ENCODE measurements at places on chromosomes 7 and 10.

GRCh38 chr7:80078159-80078731 lies 56.4 kb upstream of the GNAI1 start:
- peak; percentile 47 for DNase-seq

GRCh38 chr7:53311205-53311604 lies 275.8 kb downstream of the POM121L12 start:
- DNase-seq: no peak

- no peak for DNase-seq
Observed at GRCh38 chr7:401495-401894, 111.5 kb downstream of the FOXL3 start.

GRCh38 chr7:135822376-135822775 lies 73.8 kb upstream of the FAM180A start:
- no peak for DNase-seq

DNA sequence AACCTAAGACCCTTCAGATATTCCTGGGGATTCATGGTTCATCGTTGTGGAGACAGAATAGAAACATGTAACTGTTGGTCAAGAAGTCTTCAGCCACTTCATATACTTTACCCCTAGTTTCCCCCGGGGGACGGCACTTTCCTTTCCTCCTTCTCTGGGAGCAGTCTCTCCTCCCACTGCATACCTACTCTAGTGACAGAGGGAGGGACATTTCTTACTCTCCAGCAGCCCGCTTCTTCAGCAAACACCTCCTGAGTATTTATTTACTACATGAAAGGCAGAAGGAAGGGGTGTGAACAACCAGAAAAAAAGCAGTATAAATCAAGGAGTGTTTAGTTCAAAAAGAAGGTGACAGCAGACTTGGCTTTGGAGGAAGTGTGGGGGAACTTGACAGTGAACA lies 69.0 kb downstream of the LHFPL3 start:
- no peak for DNase-seq

DNA sequence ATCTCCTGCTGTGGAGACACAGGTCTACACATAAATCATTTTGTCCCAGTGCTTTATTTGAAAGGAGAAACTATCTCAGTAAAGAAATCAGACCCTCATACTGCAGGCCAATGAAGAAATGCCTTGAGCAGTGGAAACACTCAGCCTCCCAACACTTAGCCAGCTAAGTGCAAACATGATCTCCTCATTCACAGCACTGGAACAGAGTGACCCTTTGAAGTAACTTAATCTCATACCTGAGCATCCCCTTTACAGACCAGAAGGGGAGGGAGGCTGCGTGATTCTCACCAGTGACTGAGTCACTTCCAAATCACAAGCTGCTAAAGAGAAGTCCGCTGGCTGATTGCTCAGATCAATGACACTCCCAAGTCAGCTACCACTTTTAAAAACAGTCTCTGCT lies 4.5 kb downstream of the CHST15 start:
- no peak for DNase-seq

GRCh38 chr7:115734641-115735040 lies 295.9 kb downstream of the TFEC start:
- DNase-seq: no peak

DNA sequence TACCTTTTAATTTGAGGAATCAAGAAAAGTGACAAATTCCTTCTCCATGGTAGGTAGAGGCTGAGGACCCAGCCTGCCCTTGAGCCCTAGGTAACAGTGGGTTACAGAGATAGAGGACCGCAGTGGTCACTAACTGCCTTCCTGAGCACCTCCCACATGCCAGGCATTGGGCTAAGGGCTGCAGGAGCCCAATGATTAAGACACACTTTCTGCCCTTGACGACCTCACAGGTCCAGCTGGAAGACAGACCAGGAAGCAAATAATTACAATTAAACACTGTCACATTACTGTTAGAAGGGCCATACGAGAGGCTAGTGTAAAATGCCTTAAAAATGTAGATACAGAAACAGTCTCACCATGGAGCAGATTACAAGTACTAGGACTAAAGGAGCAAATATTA lies 156.8 kb upstream of the NFE2L3 start:
- DNase-seq: peak; percentile 72
